ENCODE measurements at places on chromosomes 7 and 10.

GRCh38 chr10:49747303-49747646 is 14.8 kb downstream of the OGDHL start:
- DNase-seq, result no peak

DNA sequence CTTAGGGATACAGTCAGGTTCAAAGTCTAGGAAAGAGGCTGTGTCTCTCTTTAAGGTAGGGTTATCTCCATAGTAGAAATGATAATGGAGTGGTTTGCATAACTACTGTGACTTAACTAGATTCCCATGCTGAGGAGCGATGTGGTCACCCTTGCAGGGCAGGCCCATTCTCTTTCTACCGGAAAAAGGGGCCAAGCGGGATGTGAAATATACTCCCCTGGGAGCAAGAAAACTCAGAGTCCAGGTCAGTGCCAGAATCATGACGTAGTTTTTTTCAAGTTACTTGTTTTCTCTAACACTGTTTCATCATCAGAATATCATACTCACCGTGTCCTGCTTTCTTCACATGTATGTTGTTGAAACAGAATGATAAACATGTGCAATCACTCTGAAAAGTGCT is 649.0 kb upstream of the ANKRD30A start:
- DNase-seq, result no peak

- DNase-seq, result no peak
Measured at GRCh38 chr7:17255926-17256325, 42.5 kb upstream of the AHR start.

GRCh38 chr10:44659320-44659719 is 251.8 kb upstream of the TMEM72 start:
- no peak for DNase-seq

- DNase-seq, result no peak
Measured at GRCh38 chr10:110268971-110269370, 35.7 kb downstream of the SMNDC1 start.

GRCh38 chr10:81031774-81032173 is 494.1 kb downstream of the SH2D4B start:
- no peak for DNase-seq

DNA sequence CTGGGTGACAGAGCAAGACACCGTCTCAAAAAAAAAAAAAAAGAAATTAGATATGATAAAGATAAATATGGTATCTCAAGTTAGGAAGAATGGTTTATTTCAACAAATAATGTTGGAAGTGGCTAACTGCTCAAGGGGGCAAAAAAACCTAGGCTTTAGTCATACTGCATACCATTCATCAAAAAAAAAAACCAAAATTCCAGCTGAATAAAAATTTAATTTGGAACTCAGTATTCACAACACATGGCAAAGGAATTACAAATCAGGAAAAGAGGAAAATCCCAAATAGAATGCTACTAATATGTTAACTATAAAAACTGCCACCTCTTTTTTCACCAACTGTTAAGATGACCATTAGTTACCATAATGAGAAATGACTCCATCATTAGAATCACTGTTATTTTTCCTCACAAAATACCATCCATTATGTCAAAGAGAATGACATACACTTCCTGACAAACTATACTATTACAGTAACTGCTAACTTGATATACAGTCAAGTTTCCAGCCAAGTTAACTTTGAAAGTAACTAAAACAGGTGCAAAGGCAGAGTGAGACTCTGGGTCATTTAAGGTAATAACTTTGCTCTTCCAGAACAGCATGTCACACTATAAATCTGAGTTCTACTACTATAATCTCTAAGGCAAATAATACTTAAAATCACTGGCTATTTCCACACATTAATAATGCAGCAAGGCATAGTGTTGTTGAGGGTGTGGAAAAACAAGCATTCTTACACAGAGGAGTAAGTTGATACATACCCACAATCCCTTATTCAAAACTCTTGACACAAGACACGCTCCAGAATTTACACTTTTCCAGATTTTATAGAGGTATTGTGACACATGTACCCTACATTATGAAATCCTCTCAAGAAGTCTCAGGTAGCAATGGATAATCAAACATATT is 10.2 kb downstream of the KBTBD2 start:
- no peak for DNase-seq

All from ovary (tissue), 10 donors.